CD8-positive, alpha-beta memory T cell (primary cell): ENCODE measurements at places on chromosomes 2 and 18. TPM values are rescaled to one million over a fixed set of nuclear protein-coding genes. Genes with fewer than 3 reads are reported as not detected.

DNA sequence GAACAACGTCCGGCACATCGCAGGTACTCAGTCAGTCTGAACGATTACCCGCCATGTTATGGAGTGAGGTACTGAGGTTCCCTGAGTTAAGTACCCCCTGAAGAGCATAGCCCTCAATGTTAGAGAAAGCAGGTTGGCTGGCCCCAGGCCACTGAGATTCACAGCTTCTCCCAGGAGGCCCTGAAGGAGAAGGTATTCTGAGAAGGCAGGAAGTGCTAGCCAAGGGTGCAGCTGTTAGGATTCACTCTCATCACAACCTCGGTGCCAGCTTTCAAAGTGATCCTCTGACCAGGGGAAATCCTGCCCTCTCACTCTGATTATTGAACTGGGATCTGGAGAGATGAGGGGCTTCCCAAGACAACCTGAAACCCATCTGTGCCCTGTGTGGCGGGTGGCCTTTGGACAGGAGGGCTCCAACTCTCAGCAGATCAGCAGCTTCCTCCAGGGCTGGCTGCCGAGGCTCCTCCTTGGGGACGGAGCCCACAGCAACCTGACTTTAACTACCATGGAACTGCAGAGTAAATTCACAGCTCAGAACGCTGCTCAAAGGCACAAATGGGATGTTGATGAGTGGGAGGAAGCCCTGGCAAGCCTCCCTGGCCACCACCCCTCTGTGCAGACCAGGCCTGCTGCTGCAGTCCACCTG, 7.8 kb downstream of the EHD3 start:
- no peaks in the 10 kb centered on the region for H3K4me1 ChIP-seq
- no peak overlapping the region for H3K4me3 ChIP-seq
- H3K27ac ChIP-seq: no peak overlapping the region
- H3K27me3 ChIP-seq: no peaks in the 10 kb centered on the region
- no peak for DNase-seq
- H3K36me3 ChIP-seq: no peaks in the 10 kb centered on the region

DNA sequence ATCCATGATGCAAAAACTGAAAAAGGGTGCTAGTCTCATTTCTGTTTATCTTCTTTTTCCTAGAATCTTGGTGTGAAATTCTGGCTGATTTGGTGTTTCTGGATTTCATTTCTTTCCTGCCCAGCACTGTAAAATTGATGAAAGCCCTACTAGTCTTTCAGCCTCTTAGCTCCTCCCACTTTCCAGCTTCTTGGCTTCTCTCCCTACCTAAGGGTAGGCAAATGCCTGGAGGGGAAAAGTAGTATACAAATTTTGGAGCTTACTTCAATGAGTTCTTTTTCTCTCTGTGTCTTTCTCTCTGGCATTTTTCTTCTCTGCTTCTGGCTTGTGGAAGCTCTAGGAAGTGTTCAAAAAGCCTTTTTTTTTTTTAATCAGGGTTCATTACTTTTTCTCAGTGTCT, 160.5 kb downstream of the XIRP2 start:
- no peaks in the 10 kb centered on the region for H3K4me1 ChIP-seq
- no peak overlapping the region for H3K27ac ChIP-seq
- no peak for DNase-seq
- H3K27me3 ChIP-seq: no peaks in the 10 kb centered on the region
- H3K4me3 ChIP-seq: no peak overlapping the region

DNA sequence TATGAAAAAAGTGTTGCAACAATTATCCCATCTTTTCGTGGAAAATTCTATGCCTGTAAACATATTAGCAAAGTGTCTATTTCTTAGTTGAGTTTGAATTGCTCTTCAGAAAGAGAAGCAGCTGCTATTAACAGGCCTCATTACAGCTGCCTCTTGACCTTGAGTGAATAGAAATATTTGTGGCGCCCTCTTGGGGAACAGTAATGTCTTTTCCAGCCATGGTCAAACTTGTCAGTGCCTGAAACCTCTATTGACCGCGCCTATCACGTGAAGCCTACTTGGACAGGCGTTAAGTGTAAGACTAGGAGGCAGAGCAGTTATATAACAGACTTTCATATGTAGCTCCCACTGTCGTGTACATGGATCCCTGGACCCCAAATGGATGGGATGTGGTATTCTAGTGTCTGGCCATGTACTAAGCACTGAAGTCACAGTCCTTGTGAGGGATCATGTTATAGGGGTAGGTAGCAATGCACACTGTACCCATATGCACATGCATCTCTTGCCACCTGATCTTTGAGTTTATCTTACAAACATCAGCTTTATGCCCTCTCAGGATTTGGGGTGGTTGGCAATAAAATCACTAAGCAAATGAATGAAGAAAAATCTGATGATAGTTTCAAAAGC, 245.0 kb downstream of the PTGR3 start:
- H3K27me3 ChIP-seq: no peaks in the 10 kb centered on the region
- H3K4me1 ChIP-seq: no peaks in the 10 kb centered on the region
- DNase-seq: no peak

ATP9B gene
- total RNA-seq: 22.0 TPM

IL1RL2 gene
- total RNA-seq: 0.13 TPM
